Heart right ventricle (tissue), 16 donors: ENCODE measurements at places on chromosomes 12 and 14. TPM values are rescaled to one million over a fixed set of nuclear protein-coding genes. Genes with fewer than 3 reads are reported as not detected.

The AQP5 gene
- 2.6 TPM for polyA plus RNA-seq

The HOXC4 gene
- polyA plus RNA-seq, result not detected

The CBLN3 gene
- 1.8 TPM for polyA plus RNA-seq

The CD69 gene
- polyA plus RNA-seq, result 0.55 TPM

The AQP6 gene
- polyA plus RNA-seq, result 0.15 TPM

The ERP27 gene
- polyA plus RNA-seq, result 0.20 TPM

The DTX1 gene
- polyA plus RNA-seq, result 1.1 TPM

GRCh38 chr12:55227643-55228042, 6.8 kb downstream of the OR10A7 start:
- no peak overlapping the region for H3K27ac ChIP-seq
- DNase-seq, result no peak
- H3K36me3 ChIP-seq, result no peaks in the 10 kb centered on the region
- peaks cover 7% of the 10 kb centered on the region for H3K27me3 ChIP-seq

DNA sequence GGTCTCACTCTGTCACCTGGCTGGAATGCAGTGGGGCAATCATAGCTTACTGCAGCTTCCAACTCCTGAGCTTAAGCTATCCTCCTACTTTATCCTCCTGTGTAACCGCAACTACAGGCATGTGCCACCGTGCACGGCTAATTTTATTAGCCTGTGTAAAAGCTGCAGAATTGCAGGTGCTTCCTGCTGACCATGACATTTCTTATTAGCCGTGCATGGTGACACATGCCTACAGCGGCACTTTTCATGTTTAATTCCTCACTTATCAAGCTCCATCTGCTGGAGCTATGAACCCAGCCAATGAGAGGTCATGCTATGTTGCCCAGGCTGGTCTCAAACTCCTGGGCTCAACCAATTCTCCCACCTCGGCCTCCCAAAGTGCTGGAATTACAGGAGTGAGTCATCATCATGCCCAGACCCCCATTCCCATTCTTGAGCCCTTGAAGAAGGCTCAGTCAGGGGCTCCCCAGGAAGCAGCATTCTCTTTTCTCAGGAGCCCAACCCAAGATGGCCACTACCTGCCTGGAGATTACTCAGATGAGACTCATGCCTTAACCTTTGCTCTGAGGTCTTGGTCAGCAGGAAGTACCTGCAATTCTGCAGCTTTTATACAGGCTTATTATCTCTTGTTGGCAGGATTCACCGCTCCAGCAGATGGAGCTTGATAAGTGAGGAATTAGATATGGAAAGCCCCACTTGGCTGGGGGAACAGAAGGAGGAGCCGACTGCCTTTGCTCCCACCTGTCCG, 503.2 kb downstream of the MED13L start:
- no peak overlapping the region for H3K4me3 ChIP-seq
- no peaks in the 10 kb centered on the region for H3K4me1 ChIP-seq
- no peaks in the 10 kb centered on the region for H3K36me3 ChIP-seq
- no peak overlapping the region for H3K27ac ChIP-seq

DNA sequence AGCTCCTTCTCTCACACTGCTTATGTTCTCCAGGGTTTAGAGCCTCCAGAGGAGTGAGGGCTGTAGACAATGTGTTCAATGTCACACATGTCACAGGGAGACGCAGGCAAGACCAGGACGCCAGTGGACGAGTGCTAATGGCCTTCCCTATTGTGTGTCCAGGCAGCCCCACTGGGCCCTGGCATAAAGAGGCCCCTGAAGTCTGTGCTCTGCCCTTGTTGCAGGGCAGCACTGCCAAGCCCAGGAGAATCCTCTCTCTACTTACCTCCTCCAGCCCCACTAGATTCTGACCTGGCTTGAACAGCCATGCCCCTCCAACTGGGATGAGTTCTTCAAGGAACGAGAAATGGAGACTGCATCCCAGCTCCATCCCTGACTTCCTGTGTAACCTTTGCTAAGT, 24.8 kb upstream of the TMEM106C start:
- no peak overlapping the region for H3K27ac ChIP-seq
- no peaks in the 10 kb centered on the region for H3K27me3 ChIP-seq
- DNase-seq, result no peak

- peaks cover 51% of the 10 kb centered on the region for H3K27me3 ChIP-seq
- peak overlapping the region; percentile 33 for H3K4me3 ChIP-seq
- DNase-seq, result no peak
- H3K4me1 ChIP-seq, result peaks cover 30% of the 10 kb centered on the region
Observed at GRCh38 chr12:125187148-125187745, 122.0 kb downstream of the AACS start.

DNA sequence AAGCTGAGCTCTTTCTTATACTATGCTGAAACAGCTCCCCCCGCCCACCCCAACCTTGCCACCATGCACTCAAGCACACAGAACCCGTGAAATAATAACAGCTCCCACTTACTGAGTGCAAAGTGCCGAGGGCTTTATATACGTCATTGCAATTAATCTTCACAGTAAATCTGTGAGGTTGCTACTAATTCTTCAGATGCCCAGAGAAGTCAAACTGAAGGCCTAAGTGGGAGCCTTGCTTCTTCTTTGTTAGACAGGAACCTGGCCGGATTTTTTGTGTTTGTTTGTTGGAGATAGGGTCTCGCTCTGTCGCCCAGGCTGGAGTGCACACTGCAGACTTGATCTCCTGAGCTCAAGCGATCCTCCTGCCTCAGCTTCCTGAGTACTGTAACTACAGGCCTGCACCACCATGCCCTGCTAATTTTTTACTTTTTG, 34.0 kb downstream of the VCPKMT start:
- H3K27ac ChIP-seq, result no peak overlapping the region
- no peaks in the 10 kb centered on the region for H3K27me3 ChIP-seq
- H3K4me1 ChIP-seq, result no peaks in the 10 kb centered on the region
- no peak for DNase-seq
- no peaks in the 10 kb centered on the region for H3K36me3 ChIP-seq

- no peaks in the 10 kb centered on the region for H3K36me3 ChIP-seq
- no peaks in the 10 kb centered on the region for H3K27me3 ChIP-seq
- DNase-seq, result no peak
- no peak overlapping the region for H3K27ac ChIP-seq
- no peak overlapping the region for H3K4me3 ChIP-seq
- no peaks in the 10 kb centered on the region for H3K4me1 ChIP-seq
Observed at GRCh38 chr14:84390010-84390409, 1139.9 kb upstream of the FLRT2 start.

DNA sequence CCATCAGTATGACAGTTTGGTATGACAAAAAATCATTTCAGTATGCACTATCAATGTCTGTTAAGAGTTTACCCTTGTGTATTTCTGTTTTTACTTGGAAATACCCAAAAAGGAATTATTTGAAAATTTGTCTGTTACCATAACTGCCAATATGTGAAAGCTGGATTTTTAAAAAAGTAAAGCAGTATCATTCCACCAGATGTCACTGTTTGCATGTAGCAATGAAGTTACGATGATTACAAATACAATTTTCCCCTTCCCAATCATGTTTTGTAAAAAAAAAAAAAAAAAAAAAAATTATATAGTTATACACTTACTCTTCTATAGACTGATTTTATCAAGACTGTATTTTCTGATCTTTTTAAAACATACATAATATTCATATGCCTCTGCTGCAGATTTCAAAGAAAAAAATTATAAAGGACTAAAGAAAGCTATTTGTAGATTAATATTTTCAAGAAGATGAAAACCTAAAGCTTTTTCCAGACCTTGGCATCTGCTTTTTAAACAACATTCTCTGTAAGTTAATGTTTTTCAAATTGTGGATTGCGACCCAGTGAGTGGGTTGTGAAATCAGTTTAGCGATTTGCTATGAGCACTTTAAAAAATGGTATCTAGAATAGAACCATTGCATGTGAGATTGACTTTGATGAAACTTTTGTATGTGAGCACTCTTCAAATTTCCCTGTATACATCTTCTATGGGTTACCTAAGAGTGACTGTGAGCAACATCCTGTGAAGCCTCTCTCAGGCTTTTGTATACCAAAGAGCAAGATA, 114.2 kb downstream of the TTC6 start:
- H3K27me3 ChIP-seq, result no peaks in the 10 kb centered on the region
- DNase-seq, result no peak
- no peak overlapping the region for H3K27ac ChIP-seq

DNA sequence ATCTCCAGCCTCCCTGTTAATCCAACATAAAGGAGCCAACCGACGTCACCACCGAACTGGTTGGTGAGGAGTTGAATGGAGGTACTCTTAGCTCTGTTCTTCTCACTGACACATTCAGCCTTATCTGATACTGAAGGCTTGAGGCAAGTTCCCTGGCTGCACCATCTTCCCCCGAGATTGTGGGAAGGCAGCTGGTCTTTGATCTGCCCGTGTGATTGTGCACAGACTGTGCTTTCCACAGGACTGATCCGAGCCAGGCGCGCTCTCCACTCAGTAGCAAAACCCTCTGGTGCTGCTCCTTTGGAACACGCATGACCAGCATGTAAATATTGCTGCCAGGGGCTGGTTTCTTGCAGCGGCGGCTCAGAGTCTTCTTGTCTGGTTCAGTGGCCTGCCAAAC, 30.1 kb upstream of the DLK1 start:
- no peaks in the 10 kb centered on the region for H3K27me3 ChIP-seq
- no peaks in the 10 kb centered on the region for H3K4me1 ChIP-seq
- no peaks in the 10 kb centered on the region for H3K36me3 ChIP-seq

GRCh38 chr14:73427516-73428264, 30.7 kb downstream of the NUMB start:
- H3K4me3 ChIP-seq, result no peak overlapping the region
- H3K36me3 ChIP-seq, result no peaks in the 10 kb centered on the region
- peak overlapping the region; percentile 5 for H3K27ac ChIP-seq
- H3K27me3 ChIP-seq, result no peaks in the 10 kb centered on the region
- no peak for DNase-seq

DNA sequence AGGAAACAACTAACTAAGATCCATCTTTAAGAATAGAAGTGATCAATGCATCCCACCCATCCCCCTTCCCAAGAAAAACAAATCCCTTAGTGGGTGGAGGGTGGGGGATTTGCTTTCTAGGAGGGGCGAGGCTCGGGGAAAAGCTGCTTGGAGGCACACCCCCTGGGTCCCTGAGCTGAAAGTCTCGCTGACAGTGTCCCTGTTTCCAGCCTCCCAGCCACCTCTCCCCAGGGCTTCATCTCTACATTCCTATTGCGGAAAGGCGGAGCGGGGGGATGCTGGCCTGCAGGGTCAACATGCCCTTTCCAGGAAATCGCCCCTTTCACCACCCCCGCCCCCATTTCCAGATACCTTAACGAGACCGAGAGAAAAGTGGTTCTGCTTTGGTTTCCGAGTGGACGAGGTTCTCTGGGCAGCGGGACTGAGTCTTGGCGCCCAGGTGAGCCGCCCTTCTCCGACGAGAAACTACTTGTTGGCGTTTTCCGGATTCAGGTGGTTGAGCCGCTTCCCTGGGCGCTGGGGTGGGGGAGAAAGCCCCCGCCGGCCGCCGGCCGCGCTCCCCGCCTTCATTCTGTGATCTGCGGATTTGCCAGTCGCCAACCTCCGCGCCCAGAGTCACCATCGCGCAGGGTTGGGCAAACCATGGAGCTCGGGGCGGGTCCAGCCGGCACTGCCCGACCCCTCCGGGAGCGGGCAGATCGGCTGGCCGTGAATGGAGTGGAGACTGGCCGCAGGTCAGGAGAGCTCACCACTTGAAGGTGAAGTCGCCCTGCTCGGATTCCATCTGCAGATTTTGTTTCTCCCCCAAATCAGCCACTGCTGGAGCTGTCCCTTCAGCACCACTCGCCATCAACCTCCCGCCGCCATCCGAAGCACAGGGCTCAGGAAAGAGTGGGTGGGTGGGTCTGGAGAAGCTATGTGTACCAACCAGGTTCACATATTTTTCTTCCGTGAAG, 505 bp downstream of the KCNC2 start:
- no peaks in the 10 kb centered on the region for H3K4me1 ChIP-seq
- H3K4me3 ChIP-seq, result no peak overlapping the region
- no peaks in the 10 kb centered on the region for H3K36me3 ChIP-seq
- no peak for DNase-seq

GRCh38 chr12:3523058-3523457, 32.1 kb downstream of the PRMT8 start:
- DNase-seq, result no peak
- H3K27ac ChIP-seq, result no peak overlapping the region
- no peaks in the 10 kb centered on the region for H3K27me3 ChIP-seq
- H3K36me3 ChIP-seq, result no peaks in the 10 kb centered on the region

DNA sequence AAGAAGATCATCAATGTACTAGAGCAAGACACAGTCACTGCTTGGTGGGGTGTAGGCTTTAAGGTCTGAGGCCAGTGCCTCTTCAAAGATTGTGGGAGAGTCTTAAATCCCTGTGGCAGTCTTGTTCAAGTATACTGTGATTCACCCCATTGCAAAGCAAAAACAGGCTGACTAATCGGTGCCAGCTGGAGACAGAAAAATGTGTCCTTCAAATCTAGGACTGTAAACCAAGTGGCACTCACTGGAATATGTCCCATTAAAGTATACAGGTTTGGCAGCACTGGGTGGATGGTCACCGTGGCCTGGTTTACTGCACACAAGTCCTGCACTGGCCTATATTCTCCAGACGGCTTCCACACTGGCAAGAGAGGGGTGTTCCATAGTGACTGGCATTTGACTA, 1315.3 kb downstream of the TMEM121 start:
- H3K4me3 ChIP-seq, result no peak overlapping the region
- no peak for DNase-seq

DNA sequence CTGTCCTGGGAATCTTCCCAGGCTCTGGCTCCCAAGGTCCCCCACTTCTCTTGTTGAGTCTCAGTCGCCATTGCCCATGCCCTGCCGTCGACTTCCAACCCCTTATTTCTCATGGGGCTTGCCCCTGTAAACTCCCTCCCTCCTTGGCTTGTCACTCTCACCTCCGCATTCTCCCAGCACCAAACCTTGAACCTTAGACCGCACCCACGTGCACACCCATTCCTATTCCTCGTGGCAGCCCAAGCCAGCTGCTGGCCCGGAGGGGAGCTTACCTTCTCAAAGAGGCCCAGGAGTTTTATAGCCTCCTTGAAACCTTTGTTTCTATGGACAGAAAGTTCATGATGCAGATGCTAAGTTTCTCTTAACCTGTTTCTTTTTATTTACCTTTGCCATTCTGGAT, 4.6 kb downstream of the JDP2 start:
- no peak for DNase-seq
- no peak overlapping the region for H3K4me3 ChIP-seq
- no peak overlapping the region for H3K27ac ChIP-seq
- H3K27me3 ChIP-seq, result no peaks in the 10 kb centered on the region

- H3K27ac ChIP-seq, result no peak overlapping the region
- no peaks in the 10 kb centered on the region for H3K36me3 ChIP-seq
- H3K4me3 ChIP-seq, result no peak overlapping the region
Observed at GRCh38 chr12:109686523-109686922, 27.1 kb upstream of the FAM222A start.

- H3K4me1 ChIP-seq, result peaks cover 9% of the 10 kb centered on the region
- H3K4me3 ChIP-seq, result no peak overlapping the region
Observed at GRCh38 chr14:53214384-53214783, 61.3 kb upstream of the DDHD1 start.

- no peak for DNase-seq
- no peaks in the 10 kb centered on the region for H3K36me3 ChIP-seq
Observed at GRCh38 chr12:31533470-31533869, 57.5 kb downstream of the DENND5B start.
